ENCODE measurements at places on chromosomes 1 and 21.

DNA sequence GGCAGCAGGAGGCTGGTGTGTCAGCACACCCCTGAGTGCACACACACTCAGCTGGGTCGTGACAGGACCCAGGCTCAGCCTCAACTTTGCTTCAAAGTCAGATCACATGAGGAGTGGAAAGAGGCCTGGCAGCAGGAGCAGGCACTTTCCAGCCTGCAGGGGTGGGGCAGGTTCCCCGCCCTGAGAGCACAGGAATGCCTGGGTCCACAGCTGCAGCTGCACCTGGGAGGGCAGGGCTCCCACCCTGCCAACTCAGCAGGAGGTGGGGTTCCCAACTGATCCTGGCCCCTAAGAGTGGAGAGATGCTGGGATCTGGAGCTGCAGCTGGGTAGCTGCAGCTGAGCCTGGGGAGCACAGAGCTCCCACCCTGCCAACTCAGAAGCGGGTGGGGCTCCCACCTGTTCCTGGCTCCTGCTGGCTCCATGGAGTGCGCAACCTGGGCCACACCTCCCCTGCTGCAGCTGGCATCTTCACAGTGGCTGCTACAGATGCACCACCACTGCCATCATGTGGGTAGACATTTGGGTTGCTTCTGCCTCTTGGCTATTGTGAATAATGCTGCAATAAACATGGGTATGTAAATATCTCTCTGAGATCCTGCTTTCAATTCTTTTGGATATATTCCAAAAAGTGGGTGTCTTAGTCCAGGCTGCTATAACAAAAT is 415.4 kb downstream of the TTLL7 start:
- no peak for ATAC-seq

DNA sequence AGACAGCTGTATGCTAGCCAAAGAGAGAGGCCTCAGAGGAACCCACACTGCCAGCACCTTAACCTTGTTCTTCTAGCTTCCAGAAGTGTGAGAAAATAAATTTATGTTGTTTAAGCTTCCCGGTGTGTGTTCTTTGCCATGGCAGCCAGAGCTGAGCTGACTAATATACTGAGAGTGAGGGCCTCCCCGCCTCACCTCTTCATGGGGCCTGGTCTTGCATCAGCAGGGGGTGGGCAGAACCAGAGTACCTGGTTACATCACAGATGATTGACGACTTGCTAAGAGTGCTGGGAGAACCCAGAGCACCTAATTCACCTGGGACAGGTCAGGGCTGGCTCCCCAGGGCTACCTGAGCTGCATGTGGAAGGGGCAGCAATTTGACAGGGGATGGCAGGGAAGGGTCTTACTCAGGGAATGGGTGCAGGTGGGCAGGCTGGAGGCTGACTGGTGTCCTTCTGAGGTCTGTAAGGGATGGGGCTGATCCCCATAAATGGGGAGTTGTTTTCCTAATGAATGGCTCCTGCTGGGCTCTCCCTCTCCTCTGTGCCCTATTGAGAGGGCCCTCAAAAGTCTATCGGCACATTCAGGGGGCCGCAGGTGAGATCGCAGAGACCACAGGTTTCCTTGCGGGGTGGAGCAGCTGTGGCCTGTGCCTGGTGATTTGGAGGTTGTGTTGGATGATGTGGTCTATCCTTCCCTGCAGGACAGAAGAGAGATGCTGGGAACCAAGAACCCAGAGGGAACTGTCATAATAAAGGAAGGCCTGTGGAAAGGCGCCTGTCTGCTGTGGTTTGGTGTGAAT is 60.6 kb upstream of the ETV3 start:
- ATAC-seq, result no peak

DNA sequence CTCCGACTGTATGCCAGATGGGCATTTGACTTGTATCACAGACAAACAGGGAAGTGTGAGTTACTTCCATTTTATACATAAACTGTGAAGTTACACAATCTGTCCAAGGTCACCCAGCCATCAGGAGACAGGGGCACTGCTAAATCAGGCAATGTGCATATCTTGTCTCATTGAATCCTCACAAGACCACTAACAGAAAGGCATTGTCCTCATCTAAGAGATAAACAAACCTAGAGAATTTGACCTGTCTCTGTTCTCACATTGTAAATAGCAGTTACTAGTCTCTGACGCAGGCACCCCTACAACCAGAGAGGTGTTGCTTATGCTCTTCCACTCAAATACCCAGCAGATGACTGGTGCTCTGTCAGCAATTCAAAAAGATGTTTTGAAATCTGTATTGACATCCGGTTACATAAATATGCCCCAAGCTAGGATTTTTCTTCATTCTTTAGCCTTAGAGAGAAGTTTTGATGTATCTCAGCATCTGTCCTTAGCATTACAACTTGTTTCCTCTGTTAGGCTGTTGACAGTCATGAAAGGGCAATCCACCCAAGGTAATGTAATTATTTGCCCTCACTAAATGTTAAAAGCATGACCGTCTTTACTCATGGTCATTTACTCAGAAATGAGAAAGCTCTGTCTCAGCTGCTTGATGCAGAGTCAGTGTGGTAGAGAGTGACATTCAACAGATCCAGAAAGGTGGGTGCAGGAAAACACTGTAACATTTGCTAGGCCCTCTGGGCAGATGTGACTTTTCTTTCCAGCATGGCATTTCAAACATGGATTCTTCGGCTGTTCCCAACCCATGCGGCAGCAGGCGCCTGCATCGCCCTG is 51.9 kb upstream of the ZNF326 start:
- no peak for ATAC-seq

- no peak for ATAC-seq
Measured at GRCh38 chr1:185080422-185080821, 35.1 kb downstream of the RNF2 start.

- ATAC-seq, result peak; percentile 97
Measured at GRCh38 chr1:8702850-8703810, 114.3 kb downstream of the RERE start.

DNA sequence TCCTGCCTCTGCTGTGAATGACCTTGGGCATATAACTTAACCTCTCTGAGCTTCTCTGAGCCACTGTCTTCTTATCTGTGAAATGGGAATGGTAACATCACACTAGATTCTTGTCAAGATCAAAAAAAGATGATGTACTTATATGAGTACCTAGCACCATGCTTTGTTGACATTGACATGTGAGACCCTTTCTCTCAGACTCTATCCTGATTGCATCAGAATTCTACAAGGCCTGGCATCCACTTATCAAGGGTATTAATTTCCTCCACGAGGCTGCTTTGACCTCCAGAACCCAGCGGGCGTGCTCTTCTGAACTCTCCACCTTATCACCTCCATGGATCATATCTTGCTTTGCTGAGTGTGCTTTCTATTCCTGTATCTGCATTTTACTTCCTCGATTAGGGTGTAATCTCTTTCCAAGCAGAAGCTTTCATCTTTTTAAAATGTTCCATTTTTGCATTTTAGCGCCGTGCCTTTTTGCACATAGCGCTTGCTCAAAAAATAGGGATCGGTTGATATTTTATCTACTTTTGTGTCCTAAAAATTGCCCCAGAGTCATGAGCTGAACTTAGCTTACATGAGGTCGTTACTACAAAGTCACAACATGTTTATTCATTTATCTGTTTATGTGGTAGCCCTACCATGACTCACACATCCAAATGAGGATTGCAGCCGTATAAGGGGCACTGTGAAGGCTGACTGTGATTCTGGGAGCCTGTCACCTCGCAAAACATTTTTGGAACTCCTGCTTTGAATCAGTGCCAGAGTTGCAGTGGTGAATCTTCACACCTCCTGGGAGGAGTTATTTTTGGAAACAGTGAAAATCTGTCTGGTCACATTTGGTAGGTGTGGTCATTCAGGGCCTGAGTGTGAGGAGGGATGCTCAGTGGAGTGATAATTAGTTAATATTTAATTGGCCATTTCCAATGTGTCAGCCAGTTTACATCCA is 63.2 kb downstream of the IER5 start:
- no peak for ATAC-seq

GRCh38 chr1:9294910-9295636 is 2.4 kb downstream of the SPSB1 start:
- peak; percentile 26 for ATAC-seq

GRCh38 chr1:168607872-168608428 is 31.5 kb downstream of the XCL1 start:
- ATAC-seq, result no peak

GRCh38 chr21:45580576-45581321 is 38.5 kb upstream of the SLC19A1 start:
- no peak for ATAC-seq

DNA sequence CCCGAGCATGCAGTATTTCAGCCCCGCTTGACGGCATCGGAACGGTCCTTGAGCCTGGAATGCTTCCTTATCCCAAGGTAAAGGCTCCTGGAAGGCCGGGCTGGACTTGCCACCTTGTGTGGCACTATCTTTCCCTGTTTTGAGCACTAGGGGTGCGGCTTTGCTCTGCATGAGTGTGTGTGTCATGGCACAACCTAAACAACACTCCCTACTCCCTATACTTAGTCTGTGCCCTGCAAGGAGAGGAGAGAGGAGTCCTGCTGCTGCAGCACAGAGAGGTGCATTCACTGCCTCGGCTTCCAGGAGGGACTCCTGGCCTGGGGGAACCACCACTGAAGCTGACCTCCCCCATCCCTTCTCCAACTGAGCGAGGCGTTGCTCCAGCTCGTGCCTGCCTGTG is 60.4 kb upstream of the BACE2 start:
- ATAC-seq, result no peak

- ATAC-seq, result no peak
Measured at GRCh38 chr21:39071623-39072214, 111.5 kb downstream of the PSMG1 start.
